Esophagus squamous epithelium (tissue), 5 donors: ENCODE measurements at places on chromosomes 11 and 22.

- no peak for DNase-seq
Observed at GRCh38 chr22:36386351-36386899, 1.3 kb downstream of the MYH9 start.

DNA sequence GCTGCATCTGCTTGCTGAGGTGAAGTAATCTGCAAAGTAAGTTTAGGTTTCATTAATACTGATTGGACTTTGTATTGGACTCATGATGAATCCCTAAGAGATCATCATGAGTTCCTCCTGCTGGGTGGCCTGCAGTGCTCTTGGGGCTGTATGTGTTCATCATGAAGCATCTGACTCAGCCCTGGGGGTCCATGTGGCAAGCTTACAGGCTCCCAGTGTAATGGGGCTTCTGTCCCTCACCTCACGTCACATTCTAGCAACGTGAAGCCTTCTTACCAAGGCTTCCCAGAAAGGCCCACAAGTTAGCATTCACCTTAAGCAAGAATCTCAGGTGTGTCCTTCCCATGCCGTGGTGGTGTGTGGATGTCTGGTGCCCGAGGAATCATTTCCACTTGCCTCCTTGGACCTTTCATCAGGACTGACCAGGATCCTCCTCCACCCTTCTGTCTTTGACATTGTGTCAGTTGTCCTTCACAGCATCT, 23.7 kb downstream of the CRKL start:
- DNase-seq, result no peak

GRCh38 chr22:46598737-46599424, 21.3 kb upstream of the GRAMD4 start:
- no peak for DNase-seq

DNA sequence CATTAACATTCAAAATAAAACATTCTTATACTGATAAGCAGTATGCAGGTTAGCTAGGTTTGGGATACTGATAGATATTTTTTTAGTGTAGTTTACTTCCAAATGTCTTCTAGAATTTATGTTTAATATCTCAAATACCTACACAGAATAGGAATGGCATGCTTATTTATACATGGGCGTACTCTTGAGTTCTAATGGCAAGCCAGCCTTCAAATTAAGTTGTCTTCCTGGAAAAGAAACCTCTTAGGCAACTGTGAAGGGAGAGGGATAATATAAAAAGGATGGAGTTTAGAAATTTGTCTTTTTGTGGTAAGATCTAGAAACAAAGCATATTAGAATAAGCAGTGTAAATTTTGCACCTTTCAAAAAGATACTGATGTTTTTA, 65.4 kb downstream of the MTMR3 start:
- DNase-seq, result no peak

- no peak for DNase-seq
Observed at GRCh38 chr11:9758637-9759518, 95.0 kb downstream of the SWAP70 start.

GRCh38 chr11:65503368-65503948, 4.6 kb downstream of the MALAT1 start:
- DNase-seq, result no peak

DNA sequence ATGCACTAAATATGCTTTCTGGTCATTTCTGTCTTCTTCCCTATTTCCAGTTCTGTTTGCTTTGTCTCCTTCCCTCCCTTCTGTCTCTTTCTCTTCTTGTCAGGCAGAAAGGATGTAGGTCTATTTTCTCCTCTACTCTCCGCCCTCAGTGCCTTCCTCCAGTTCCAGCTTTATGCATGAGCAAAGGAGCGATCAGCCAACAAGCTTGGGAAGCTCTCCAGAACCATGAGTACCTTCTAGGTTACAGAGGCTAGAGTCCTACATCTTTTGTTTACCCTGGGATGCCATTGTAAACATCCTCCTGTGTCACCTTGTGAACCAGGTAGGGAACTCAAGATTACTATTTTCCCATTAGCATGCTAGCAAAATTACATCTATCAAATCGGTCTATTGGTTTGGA, 7.9 kb upstream of the SPON1 start:
- no peak for DNase-seq

DNA sequence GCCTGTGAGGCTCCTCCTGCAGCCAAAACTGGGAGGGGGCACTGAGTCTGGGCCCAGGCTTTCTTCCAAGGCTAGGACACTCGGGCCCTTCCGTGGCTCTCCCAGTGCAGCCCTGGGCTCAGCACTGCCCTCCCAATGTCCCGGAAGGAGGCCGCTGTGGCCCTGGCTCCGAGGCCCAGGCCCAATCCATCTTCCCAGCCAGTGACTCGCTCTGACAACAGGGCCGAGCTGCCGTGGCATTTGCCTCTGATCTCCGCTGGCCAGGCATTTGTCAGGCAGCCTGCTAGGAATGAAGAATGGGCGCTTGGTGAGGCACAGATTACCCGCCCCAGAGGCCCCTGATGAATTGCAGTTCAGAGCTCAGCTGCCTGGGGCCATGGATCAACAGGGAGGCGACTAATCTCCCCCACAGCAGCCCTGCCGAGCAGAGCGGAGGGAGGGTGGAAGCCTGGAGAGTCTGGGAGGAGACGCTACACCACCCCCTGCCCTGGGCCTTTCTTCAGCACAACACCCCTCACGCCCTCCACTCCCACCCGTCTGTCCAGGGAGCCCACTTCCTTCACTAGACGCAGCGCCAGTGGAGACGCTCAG, 8.3 kb downstream of the FXYD2 start:
- DNase-seq, result no peak

DNA sequence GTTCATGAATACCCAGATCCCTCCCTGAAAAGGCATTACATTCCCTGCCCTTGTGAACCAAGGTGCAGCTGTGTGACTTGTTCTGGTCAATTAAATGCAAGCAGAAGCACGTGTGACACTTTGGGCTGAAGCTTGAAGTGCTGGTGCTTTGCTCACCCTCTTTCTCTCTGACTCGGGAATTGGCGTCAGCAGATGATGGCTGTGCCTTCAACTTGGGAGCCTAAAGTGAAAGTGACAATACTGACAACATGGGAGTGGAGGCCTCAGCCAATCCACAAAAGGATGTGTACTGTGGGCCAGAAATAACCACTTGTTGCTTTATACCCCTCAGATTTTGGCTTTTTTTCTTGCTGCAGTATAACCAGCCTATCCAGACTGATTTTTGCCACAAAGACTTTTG, 148.3 kb upstream of the THY1 start:
- no peak for DNase-seq

GRCh38 chr11:1259561-1259960, 36.7 kb downstream of the MUC5B start:
- no peak for DNase-seq

- DNase-seq, result no peak
Observed at GRCh38 chr22:47221840-47222615, 459.6 kb downstream of the TBC1D22A start.

GRCh38 chr11:26162291-26162690, 169.6 kb upstream of the ANO3 start:
- DNase-seq, result no peak

DNA sequence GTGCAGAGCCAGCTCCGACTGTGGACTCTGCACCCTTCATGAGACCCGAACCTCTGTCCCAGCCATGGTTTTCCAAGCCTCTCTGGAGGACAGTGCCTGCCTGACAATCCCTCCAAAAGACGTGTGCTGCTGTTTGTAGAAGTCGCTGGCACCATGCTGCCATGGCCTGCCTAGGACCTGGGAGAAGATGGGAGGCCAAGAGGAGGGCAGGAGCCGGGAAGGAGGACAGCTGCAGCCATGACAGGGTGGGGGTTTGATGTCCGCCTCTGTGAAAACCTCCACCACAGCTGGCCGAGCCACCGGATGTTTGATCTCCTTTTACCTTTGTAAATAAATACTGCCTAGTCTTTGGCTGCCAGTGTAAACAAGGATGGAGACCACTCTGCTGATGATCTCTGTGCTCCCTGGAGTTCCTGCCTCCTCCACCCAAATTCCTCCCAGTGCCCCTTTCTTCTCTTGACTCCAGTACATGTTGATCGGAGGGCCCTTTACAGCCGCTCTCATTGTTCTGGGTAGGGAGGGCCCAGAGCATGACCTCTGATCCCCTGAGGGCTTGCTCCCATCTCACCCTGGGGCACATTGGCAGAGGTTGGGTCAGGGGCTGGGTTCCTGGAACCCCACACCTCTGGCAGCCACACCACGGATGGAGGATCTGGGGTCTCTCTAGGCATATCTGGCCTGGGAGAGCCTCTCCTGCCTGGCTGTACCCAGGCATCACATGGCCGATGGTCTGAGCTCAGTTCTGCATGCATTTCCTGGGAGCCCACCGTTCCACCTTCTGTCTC, 66.9 kb downstream of the BCR start:
- DNase-seq, result no peak

DNA sequence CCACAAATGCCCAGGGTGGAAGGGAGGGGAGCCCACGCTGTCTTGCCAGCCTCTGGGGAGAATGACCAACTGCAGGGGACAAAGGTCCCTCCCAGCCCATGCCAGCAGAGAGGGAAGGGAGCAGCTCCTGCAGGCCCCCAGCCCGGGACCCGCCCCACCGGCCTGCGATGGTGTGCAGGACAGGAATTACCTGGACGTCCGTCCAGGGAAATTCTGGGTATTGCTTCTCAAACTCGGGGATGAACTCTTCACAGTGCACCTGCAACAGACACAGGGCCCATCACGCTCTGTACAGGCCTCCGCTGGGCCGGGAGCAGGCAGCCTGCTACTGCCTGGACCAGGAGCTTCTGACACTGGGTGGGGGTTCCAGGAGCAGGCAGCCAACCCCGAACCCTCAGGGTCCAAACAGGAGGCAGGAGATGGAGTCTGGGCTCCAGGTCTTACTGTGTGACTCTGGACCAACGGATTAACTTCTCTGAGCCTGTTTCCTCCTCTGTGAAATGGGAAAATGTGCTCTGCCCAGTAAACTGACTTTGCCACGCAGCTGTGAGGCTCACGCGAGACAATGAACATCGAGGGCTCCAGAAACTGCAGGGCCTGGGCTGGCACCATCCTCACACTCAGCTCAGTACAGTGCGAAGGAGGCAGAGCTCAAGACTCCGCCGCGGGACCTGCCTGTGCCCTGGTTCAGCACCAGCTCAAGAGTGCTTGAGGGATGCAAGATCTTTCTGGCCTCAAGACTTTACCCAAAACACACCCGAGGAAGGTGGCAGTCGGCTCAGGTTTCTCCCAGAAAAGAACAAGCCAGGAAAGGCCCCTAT, 17.4 kb downstream of the TTLL12 start:
- no peak for DNase-seq

GRCh38 chr11:1307998-1308742, 1.3 kb downstream of the TOLLIP start:
- DNase-seq, result no peak

- DNase-seq, result no peak
Observed at GRCh38 chr11:119533921-119534736, 111.2 kb upstream of the THY1 start.
